ENCODE measurements at places on chromosomes 11 and 22.

DNA sequence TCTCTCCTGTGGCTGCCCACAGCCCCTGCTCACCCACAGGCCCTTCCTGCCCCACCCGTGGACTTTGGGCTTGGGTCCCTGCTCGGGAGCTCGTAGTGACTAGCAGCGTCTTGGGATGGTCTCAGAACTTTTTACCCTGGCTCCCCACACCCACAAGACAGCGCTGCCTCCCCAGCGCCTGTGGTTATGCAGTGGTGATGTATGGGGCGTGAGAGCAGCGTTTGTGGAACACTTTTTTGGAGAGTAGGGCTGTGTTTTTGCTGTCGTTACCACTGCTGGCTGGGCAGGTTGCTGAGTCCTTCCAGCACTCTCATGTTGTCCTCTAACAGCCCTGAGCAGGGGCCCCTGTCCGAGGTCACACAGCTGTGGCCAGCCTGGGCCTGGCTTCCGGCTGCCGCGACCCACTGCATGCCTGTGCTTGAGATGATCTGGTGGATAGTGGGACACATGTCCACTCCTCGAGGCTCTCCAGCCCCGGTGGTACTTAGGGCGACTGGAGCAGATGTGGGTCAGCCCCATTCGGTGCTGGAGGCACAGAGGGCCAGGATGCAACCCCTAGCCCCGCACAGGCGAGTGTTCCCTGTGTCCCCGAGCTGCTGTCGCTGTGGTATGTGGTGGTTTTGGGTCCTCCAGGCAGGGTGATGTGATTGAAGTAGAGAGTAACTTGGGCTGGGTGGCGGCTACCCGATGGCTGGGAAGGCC lies 7.1 kb upstream of the GRAMD4 start:
- peak; percentile 56 for DNase-seq

DNA sequence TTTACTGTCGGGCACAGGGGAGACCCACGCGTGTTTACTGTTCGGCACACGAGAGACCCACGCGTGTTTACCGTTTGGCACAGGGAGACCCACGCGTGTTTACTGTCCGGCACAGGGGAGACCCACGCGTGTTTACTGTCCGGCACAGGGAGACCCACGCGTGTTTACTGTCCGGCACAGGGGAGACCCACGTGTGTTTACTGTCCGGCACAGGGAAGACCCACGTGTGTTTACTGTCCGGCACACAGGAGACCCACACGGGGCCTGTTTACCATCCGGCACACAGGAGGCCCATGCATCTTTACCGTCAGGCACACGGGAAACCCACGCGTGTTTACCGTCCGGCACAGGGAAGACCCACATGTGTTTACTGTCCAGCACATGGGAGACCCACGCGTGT lies 525.1 kb downstream of the BRD1 start:
- DNase-seq, result no peak

GRCh38 chr22:46416891-46417580 lies 81.5 kb downstream of the TRMU start:
- DNase-seq, result no peak

DNA sequence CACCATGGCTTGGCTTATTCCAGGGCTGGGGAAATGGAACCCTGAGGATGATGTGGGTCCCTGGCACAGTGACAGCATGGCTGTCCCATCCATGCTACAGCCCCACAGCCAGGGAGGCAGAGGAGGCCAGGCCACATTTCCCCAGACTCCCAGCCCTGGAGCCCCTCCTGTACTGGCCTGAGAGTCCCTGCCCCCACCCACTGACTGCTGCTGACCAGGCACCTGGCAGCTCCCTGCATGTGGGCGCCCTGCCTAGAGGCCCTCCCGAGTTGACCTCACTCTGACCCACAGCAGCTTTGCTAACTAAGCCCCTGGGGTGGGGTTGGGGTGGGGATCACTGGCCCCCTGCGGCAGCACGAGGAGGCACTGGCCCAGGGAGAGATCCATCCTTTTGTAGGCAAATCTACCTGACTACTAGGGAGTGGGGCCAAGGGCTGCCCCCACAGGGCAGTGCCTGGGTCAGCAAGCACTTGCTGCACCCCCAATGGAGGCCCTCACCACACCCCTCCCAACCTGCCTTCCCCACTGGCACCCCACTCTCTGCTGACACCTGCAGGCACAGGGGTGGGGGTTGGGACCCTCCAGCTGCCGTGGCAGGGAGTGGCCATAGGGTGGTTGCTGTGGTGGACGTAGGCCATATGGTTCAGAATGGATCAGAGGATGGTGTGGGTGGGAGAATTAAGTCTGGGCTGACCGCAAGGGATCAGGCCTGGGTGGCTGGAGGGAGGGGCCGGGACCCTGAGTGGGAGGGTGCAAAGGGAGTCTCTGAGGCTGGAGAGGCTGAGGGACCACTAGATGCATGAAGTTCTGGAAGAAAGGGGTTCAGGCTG lies 17.4 kb downstream of the ARVCF start:
- no peak for DNase-seq

GRCh38 chr11:67304511-67305113 lies 1.3 kb downstream of the SSH3 start:
- DNase-seq, result peak; percentile 3

DNA sequence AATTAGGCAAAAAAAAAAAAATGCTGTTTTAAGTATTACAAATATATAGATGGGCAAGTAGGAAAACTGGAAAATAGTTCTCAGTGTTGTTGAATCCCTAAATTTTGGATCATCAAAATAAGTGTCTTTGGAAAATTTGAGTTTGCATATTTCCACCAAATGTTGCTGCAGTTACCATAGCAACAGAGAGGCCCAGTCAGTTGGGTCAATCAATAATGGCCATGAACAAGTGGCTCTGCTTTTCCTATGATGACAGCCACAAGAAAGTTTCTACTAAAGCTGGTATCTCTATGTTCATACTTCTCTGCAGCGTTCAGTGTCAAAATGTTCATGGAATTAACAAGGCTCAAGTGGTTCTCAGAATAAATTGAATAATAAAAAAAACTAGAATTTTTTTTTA lies 79.1 kb downstream of the SERGEF start:
- DNase-seq, result no peak

GRCh38 chr11:124896071-124896750 lies 1.5 kb downstream of the ROBO4 start:
- no peak for DNase-seq

GRCh38 chr11:109658190-109658589 lies 236.2 kb downstream of the C11orf87 start:
- no peak for DNase-seq

DNA sequence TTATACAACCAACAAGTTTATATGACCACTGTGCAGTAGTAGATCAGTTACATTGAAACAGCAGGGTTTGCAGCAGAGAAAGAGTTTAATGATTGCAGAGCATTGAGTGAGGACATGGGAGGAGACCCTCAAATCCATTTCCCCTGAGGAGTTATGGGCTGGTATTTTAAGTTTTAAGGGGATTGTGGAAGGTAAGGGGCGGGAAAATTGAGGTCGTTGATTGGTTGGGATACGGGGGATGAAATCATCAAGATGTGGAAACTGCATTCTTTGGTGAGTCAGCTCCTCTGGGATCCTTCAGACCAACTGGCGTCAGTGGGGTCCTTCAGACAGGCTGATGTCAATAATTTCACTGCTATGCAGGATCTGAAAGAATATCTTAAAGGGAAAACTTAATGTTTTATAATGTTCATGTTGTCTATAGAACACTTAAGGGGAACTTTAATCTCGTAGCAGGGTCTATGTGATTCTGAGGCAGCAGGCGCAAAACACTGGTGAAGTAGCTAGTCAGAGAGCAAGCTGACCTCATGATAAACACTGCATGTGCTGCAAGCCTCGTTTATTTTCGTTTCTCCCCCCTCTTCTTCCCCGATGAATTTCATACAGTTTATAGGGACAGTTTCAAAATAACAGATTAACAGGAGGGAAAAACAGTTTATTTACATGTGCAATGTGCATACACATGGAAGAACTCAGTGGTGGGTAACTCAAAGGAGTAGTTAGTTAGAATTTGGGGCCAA lies 17.4 kb upstream of the BACE1-AS start:
- no peak for DNase-seq

GRCh38 chr22:45490836-45491235 lies 11.8 kb upstream of the FBLN1 start:
- DNase-seq, result no peak

DNA sequence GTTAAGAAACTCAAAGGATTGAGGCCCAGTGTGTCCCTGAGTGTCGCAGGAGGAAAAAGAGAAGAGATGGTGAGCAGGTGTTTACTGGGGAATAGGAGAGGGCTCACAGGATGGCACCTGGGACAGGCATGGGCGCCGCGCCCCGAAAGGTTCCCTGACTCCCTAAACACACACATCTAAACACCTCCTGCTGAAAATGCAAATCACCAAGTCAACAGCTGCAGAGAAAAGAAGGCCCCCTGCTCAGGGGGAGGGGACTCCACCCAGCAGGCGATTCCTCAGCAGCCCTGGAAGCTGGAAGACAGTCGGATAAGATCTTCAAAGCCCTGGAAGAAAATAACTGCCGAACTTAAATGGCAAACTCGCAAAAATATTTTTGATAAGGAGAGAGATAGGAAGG lies 377.2 kb downstream of the BRD1 start:
- no peak for DNase-seq

GRCh38 chr11:75011357-75011756 lies 22.6 kb downstream of the NEU3 start:
- no peak for DNase-seq

GRCh38 chr11:33257160-33257896 lies at the start of gene HIPK3:
Gene HIPK3 (plus strand): TSS chr11:33257381.
- DNase-seq, result peak; percentile 85

GRCh38 chr11:83070731-83071566 lies 748 bp downstream of the RAB30 start:
- peak; percentile 48 for DNase-seq

- DNase-seq, result no peak
Observed at GRCh38 chr11:114317787-114318137, 21.6 kb downstream of the NNMT start.

- DNase-seq, result no peak
Observed at GRCh38 chr11:103927535-103927934, 108.9 kb upstream of the DDI1 start.

- no peak for DNase-seq
Observed at GRCh38 chr11:7600205-7600775, 73.0 kb downstream of the CYB5R2 start.

DNA sequence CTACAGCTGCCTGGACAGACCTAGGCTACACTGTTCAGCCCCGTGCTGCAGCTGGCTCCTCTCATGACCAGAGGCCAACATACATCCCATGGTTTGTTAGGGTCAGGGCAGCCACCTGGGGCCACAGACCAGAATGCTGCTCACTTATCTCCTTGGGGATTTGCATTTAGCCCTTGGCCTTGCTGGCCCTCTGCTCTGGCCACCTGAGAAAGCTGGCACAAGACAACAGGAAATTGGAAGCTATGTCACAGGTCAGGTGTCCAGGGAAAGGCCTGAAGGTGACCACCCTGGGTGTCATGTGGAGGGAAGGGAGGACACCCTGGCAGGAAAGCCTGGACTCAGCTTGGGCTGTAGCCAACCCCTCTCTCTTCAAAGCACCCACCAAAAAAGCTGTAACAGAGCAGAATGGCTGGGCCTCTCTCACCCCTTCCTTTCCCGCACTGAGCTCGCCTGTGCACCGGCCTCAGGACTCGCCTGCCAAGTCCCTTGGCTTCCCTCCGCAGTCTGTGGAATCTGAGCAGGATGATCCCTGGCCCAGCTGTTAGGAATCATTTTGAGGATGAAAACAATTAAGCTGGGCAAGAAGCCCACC lies 86.3 kb downstream of the SNX19 start:
- no peak for DNase-seq

- no peak for DNase-seq
Observed at GRCh38 chr11:130318031-130318673, 3.4 kb upstream of the ZBTB44 start.

- no peak for DNase-seq
Observed at GRCh38 chr11:118846181-118846935, 37.3 kb upstream of the CXCR5 start.

DNA sequence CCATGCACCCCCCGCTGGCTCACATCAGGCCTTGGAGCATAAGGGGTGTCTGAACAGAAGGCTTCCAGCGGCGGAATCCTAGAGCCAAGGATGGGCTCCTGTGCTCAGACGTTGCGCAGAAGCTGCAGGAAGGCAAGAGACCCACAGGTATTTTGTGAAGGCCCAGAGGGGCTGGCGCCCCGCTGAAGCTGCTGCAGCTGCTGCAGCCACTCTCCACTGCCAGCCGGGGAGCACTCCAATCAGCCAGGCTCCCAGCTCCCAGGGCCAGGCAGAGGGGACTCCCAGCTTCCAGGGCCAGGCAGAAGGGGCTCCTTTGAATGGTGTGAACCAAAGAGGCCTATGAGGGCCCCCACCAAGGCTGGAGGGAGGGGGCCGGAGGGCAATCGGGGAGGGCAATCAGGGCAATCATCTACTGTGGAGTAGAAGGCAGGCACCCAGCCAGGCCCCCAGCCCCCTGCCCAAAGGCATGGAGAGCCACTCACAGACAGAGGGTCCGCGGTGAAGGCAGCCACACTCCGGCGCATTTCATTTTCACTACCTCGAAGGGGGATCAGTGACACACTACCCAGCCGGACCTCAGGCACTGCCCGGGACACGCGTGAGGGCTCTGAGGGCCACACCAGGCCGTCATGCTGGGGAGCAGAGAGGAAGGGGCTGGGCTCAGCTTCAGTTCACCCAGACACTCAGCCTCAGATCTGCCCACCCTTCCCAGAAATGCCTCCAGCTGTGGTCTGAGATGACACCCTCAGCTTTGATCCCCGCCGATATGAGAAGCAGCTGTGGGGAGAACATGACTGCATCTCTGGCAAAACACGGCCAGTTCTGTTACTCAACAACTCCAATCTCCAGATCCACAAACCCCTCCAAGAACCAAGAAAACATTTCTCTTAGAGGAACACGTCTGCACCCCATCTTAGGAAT lies 11.6 kb upstream of the PDE2A start:
- peak; percentile 73 for DNase-seq

GRCh38 chr11:65129649-65130441 lies 4.5 kb downstream of the SYVN1 start:
- no peak for DNase-seq

GRCh38 chr11:67118181-67118766 lies 789 bp upstream of the KDM2A start:
- peak; percentile 60 for DNase-seq

DNA sequence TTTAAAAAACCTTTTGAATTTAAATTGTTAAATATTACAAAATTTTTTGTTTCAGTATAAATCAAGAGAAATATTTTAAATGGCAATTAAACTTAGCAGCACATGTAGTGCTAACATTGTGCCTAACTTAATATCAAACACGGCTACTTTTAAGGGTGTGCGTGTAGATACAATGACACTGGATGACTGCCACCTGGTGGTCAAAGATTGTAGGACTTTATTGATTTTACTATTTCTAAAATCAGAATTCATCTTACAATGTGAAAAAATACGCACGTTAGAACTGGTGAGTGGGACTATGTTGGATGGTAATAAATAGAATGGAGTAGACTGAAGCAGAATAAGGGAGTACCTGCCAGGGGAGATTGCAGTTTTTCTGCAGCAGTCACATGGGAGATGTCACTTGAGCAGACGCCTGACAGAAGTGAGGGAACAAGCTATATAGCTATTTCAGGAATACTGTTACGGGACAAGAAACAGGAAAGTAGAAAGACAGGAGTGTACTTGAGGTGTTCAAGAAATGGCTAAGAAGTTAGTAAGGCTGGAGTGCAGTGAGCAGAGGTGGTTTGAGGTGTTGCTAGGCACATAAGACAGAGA lies 52.9 kb downstream of the UVRAG start:
- peak; percentile 45 for DNase-seq

GRCh38 chr11:334264-334994 lies 13.8 kb upstream of the IFITM3 start:
- DNase-seq, result no peak

- DNase-seq, result no peak
Observed at GRCh38 chr11:42925916-42926315, 385.9 kb upstream of the API5 start.

- no peak for DNase-seq
Observed at GRCh38 chr22:39703928-39704639, 133.5 kb downstream of the CACNA1I start.

All from stimulated activated naive CD8-positive, alpha-beta T cell treated with anti-CD3 and anti-CD28 coated beads, Interleukin-15, Interleukin-2, amounts not matched to agents 100 U/mL and 50 U/mL, for 24 hours (primary cell).